D721Med (cell line): ENCODE measurements at places on chromosomes 13 and 19.

DNA sequence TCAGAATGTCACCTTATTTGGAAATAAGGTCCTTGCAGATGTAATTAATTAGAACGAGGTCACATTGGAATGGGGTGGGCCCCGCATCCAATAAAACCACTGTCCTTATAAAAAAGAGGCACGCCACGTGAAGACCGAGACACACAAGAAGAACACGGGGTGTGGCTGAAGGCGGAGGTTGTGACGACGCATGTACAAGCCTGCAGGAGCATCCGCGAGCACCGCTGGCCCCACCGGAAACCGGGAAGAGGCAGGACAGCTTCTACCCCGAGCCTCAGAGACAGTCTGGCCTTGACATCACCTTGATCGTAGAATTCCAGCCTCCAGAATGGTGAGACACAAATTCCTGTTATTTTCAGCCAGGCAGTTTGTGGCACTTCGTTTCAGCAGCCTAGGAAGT lies 177.9 kb downstream of the COL4A1 start:
- no peak for DNase-seq

DNA sequence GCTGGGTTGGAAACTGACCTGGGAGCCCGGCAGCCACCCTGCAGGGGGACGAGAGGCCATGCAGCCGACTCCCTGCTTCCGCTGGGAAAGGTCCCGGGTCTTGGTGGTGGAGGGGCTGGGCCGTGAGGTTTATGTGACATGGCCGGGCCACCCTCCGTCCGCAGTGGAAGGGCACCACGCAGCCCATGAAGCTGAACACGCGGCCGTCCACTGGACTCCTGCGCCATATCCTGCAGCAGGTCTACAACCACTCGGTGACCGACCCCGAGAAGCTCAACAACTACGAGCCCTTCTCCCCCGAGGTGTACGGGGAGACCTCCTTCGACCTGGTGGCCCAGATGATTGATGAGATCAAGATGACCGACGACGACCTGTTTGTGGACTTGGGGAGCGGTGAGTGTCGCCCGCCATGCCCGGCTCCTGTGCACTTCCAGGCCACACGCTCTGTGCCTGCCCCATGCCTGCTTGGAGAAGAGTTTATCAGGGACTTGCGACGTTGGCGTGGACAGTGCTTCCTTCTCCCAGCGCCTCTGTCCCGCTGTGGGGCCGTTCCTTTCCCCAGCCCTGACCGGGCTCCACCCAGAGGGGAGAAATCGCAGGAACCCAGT lies 27.2 kb downstream of the DOT1L start:
- no peak for DNase-seq

GRCh38 chr13:73929287-73929932 lies 204.8 kb downstream of the KLF12 start:
- DNase-seq, result no peak

- no peak for DNase-seq
Measured at GRCh38 chr13:50366488-50367174, 351.4 kb downstream of the KCNRG start.

- DNase-seq, result no peak
Measured at GRCh38 chr19:7682175-7682855, 1.7 kb downstream of the TRAPPC5 start.
